ENCODE measurements at places on chromosomes 5 and 9. TPM values are rescaled to one million over a fixed set of nuclear protein-coding genes. Genes with fewer than 3 reads are reported as not detected.

- H3K27ac ChIP-seq, result no peak overlapping the region
- no peaks in the 10 kb centered on the region for H3K36me3 ChIP-seq
- H3K4me3 ChIP-seq, result no peak overlapping the region
- no peak for DNase-seq
Measured at GRCh38 chr5:165185716-165186115, 1680.3 kb downstream of the MAT2B start.

GRCh38 chr5:34051374-34051980, 8.5 kb upstream of the C1QTNF3 start:
- DNase-seq, result no peak
- peaks cover 15% of the 10 kb centered on the region for H3K36me3 ChIP-seq
- no peaks in the 10 kb centered on the region for H3K27me3 ChIP-seq

- no peak for DNase-seq
- no peaks in the 10 kb centered on the region for H3K36me3 ChIP-seq
- no peak overlapping the region for H3K4me3 ChIP-seq
- peaks cover 9% of the 10 kb centered on the region for H3K27me3 ChIP-seq
- H3K27ac ChIP-seq, result no peak overlapping the region
Measured at GRCh38 chr9:27303219-27303618, 6.3 kb upstream of the EQTN start.

Gene TMEM232
- 0.66 TPM for total RNA-seq

Gene NMUR2
- not detected for total RNA-seq
